ENCODE measurements at places on chromosomes 16 and 17.

GRCh38 chr17:31753011-31753410 lies 106.0 kb downstream of the COPRS start:
- DNase-seq: no peak

GRCh38 chr17:8844229-8845218 lies 22.9 kb downstream of the PIK3R6 start:
- DNase-seq: no peak

- DNase-seq: no peak
Observed at GRCh38 chr17:50842506-50843149, 7.2 kb downstream of the WFIKKN2 start.

DNA sequence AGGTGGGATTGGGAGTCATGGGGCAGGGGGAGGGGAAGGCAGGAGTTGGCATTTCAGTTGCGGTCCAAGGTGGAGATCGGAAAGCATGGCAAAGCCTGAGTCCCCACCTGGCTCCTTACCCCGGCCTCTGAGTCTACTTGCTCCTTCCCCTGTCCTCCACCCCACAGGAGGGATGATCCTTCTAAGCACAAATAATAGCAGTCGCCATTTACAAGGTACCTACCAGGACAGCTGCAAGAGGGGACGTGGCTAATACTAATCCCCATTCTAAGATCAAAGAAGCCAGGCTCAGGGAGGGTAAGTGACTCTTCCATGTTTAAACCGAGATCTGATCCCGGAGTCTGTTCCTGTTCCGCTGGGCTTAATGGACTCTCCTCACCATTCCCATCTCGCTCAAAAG lies 396.3 kb downstream of the SLC39A11 start:
- no peak for DNase-seq

GRCh38 chr16:20385844-20386832 lies 18.4 kb downstream of the PDILT start:
- DNase-seq: peak; percentile 55

DNA sequence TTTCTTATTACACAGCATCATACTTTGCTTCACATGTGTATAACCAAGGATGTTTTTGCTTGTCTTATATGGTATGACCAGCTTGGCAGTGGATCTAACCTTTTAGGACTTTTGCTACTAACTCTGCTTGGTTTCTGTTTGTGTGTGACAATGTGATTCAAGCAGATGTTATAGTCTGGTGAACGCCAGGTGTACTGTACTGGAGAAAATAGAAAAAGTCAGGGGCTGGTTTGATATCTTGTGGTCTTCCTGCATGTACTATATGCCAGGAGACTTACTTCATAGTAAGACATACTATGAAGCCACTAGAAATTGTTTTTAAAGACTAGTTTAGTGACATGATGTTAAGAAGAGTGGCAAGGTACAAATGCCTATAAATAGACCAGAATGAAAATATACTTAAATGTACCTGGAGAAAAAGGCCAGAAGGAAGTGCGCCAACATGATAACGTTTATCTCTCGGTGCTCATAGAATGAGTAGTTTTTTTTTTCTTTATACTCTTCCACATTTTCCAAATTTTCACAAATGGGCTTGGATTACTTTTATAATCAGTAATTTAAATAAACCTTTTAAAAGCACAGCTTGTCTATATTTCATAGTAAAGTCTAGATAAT lies 112.3 kb downstream of the PRKCA start:
- DNase-seq: no peak

DNA sequence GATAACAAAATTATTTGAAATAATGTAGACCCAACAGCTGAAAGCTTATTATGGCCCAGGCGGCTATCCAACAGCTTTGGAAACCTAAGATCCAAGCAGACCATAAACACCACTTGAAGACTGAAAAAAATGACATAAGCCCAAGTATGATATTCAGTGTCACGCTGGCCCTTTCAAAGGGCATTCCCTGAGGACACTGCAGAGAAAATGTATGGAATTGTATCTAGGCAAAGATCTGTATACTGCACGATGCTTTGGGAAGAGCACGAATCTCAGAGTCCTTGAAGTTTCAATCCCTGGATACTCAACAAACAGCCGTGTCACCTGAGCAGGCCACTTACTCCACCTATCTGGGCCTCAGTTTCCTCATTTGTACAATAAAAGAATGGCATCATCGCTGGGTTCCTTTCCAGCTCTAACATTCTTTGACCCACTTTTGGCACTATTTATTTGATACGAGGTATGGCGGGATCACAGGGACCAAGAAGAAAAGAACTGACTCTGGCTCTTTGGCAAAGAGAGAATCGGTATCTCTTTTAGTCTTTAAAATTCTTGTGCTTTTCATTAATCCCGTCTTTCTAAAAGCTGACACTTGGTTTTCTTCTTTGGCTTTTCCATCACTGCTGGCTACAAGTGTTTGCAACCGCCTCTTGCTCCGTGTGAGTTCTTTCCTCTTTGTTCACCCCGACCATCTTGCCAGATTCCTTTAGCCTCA lies 1.2 kb downstream of the STAT5B start:
- no peak for DNase-seq

DNA sequence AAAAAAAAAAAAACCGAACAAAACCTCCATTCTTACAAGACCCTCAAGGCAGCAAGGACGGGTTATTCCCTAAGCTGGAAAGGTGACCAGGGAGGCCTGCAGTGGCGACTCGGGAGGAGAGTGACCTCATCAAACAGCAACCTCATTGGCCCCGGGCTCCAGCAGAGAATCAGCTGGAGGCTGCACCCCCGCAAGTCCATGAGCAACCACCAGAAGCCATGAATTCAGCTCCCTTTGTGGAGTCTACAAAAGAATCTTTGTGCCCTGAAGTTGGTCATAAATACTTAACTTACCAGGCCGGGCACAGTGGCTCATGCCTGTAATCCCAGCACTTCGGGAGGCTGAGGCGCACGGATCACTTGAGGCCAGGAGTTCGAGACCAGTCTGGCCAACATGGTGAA lies 80.9 kb upstream of the CREBBP start:
- no peak for DNase-seq

DNA sequence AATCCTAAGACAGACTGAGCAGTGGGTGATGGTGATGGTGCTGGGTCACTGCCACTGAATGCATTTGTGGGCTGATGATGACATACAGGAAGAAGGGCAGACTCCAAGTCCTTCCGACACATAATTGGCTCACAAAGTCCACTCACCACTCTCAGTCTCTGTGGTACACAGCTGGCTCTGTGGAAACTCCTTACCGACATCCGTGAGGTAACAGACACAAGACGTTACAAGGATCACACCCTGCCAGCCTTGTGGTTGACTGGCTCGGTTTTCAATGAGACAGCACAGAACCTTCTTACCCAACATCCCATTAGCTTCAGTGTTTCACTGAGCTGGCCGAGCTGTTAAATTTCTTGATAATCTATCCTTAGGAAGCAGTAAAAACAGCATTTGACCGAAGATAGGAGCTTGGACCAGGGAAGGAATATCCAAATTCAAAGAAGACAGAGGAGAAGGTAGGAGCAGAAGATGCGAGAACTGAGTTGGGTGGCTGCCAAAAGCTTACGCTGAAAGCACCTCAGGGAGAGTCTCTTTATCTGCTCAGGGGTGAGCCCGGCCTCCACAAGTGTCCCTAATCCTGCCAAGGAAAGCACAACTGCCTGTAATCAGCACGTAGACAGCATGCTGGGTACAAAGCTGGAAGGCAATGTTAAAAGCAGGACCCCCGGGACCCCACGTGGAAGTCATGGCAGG lies 5.5 kb upstream of the MXRA7 start:
- peak; percentile 29 for DNase-seq
